ENCODE measurements at places on chromosomes 6 and 20.
A peak's percentile ranks its signal among the peaks of the same experiment; 100 is the strongest.

- DNase-seq, result peak; percentile 54
Observed at GRCh38 chr6:155078331-155078745, 83.2 kb downstream of the TIAM2 start.

GRCh38 chr6:25320459-25320858 is 41.3 kb downstream of the CARMIL1 start:
- DNase-seq, result peak; percentile 43

- DNase-seq, result no peak
Observed at GRCh38 chr6:27872642-27873020, 39.6 kb downstream of the OR2B2 start.

DNA sequence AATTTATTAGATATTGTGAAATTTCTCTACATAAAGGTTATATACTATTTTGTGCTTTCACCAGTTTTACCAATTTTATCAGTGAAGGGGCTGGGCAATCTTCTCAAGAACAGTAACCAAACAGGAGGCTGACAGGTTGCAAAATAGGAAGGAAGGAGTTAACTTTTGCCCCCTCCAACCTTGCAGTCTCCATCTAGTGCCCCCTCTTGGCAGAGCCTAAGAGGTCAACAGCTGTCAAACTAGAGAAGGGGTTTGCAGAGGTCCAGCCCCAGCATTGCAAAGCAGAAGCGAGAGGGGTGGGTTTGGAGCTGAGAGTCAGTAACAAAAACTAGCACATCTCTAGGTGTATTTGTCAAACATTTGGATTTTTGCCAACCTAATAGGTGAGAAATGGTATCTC is 391.0 kb downstream of the CDC5L start:
- no peak for DNase-seq

- DNase-seq, result no peak
Observed at GRCh38 chr6:36130667-36131510, 576 bp downstream of the MAPK13 start.

DNA sequence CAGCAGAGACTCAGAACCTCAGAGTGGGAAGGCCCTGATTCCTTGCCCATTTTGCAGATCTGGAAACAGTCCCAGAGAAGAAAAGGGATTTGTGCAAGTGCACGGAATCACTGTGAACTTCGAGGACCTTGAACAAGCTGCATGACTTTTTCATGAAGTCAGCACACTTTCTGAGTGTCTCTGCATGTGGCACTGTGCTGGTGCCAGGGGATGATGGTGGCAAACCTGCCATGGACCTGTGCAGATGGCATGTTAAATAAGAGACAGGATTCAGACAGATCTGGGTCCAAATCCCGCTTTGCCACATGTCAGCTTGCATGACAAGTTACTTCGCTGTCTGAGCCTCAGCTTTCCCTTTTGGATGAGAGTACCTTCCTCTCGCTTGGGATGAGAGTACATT is 26.8 kb downstream of the ZNF831 start:
- DNase-seq, result no peak

DNA sequence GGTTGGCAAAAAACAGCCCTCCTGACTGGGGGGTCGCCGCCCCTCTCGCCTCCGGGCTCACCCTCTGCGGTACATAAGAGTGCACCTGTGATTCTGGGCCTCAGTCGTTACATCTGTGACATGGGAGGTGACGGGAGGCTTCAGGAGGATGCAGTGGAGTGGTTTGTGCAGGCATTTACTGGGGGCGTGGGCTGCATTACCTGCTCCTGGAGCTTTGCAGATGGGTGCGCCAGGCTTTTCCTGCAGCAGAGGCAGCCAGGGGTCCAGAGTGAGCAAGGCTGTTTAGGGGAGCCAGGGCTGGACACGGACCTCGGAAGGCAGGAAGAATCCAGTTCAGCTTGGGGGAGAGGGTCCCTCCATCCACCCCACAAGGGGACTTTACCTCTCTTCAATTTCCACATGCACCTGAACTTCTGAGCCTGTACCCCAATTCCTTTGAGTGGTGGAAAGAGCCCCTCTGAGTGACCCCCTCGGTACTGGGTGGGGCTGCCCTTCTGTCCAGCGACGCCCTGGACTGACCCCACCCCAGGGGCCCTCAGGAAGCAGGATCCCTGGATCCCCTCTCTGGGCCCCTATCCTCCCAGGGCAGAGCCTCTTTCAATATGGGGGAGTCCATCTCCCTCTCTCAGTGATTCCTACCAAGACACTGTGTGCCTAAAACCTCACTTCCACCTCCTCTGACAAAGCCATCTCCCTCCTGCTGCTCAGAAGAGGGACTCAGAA is 134.0 kb downstream of the TAF4 start:
- DNase-seq, result no peak

- DNase-seq, result no peak
Observed at GRCh38 chr6:106252687-106253086, 72.9 kb downstream of the ATG5 start.

DNA sequence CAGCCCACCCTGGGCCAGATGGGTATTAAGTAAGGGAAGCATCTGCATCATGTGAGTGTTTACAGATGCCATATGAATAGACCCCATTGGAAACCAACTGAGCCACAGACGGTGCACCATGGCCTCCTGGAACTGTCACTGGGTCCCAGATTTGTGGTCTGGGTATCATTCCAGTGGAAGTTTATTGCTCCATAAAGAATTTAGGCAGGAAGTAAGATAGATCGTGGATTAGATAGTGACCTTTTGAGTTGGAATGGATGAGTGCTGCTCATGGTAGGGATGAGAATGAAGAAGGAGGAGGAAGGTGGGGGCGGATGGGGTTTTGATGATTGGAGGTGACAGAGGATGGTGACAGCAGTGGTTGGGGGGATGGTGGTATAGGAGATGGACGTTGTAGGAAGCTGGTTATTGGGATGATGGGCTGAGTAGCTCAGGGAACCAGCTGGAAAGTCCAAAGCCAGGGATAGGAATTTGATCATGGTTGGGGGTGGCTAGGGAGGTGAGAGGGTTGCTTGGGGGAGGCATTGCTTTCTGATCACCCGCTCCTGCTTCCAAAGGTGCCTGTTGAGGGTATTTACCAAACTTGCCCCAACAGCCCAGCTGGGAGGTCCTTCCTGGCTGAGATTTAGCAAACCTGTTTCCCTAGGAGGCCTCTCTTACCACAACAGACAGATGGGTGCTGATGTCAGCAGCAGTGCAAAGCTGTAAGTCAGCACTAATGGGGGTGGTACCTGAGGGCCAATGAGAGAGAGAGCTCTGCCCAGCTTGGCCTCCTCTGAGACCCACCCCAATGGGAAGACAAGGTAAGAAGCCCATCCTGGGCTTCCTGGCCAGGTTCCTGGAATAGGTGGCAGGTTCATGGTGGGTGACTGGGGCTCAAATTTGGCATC is 78.0 kb downstream of the VEGFA start:
- DNase-seq, result no peak

DNA sequence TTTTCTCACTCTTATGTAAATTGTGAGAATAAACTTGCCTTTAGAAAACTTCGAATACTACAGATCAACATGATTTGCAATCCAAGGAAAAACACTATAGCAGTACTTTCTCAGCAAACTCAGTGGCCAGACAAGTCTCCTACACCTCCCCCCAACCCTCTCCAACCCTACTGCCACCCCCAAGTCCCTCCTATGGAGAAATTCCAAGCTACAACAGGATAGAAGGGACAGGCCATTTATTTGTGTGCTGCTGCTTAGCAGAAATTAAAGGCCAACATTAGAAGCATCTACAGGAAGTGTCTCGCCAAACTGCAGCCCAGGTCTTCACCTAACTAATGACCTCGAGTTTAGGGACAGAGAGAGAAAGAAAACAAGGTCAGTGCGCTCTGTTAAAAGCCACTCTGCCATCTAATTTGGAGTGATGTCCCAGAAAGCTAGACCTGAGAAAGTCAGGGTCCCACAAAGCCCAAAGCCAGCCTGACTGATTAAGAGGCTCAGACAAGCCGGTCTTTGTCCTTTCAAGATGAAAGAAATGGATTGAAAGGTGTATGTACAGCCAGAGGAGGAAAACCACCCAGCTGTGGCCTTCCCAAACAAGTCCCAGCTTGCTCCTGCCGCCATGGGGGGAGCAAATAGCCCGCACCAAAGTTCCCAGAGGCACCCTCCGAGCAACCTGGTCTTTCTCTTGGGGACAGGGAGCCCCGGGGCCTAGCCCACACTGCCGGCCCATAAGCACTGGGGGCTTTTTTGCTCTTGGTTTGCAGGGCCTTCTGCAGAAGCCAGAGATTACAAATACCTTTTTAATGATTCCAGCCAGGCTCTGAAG is 3.4 kb downstream of the BMP7 start:
- DNase-seq, result peak; percentile 53

DNA sequence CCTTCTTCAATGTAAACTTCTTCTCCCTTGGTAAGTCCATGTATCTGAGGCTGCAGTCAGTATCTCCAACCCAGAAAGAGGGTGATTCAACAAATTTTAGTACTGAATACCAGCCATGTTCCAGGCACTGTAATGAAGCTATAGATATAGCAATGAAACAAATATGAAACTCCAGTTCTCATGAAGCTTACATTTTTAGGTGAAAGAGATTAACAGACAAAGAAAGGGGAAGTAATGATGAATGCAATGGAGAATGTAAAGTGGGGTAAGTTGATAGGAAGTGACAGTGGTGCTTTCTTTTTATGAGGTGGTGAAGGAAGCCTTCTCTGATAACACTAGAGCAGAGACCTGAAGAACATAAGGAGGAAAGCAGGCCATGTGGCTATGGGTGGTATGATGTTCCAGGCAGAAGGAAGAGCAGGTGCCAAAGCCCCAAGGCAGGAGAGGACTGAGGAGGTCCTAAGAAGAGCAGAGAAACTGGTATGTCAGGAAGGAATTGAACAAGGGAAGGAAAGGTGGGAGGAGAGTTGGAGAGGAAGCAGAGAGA is 143.6 kb downstream of the TFAP2B start:
- DNase-seq, result no peak

DNA sequence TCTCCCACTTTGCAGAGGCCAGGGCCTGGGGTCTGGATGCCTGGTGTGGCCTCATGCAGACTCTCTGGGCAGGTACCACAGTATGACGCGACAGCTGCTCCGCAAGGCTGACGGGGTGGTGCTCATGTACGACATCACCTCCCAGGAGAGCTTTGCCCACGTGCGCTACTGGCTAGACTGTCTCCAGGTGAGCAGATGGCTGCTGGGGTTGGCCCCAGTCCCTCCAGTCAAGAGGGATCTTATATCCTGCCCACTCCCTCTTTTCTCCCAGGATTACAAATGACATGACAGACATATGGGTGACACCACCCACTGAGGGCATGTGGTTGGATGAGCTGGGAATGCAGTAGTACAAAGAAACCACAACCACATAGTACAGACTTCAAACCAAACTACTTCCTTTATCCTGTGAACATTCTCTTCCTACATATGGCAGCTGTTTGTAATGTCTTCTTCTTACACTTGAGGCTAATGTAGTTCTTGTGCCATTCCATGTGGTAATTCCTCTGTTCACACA is 29.9 kb downstream of the RAB44 start:
- DNase-seq, result no peak

- no peak for DNase-seq
Observed at GRCh38 chr20:56249956-56250355, 1.4 kb downstream of the MC3R start.

DNA sequence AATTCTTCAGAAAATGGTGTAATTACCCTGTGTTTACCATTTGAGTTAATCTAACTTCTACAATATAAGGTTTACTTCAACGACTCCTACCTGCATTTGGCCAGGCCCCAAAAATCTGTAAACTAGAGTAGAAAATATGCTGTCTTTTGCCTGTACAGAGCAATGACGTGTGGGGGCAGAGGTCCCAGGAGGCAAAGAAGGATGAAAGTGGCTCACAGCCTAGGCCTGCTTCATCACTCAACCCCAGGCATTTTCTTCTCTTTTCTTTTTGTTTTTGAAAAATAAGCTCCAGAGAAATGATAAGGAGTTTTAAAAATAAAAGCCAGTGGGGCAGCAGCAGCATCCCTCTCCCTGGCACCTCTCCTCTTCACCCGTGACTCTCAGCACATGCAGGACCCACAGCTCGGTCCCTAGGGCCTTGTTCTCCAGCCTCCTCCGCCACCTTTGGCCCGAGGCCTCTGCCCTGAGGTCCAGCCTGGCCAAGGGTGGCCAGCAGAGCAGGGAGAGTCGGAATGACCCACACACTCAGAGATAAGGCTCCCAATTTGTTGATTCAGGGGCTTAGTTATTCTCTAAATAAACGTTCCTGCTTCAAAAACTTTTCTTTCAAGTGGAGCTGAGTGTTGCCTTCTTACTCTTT is 310.3 kb upstream of the RNF24 start:
- no peak for DNase-seq

- DNase-seq, result no peak
Observed at GRCh38 chr20:38065764-38066375, 32.3 kb downstream of the RPRD1B start.

DNA sequence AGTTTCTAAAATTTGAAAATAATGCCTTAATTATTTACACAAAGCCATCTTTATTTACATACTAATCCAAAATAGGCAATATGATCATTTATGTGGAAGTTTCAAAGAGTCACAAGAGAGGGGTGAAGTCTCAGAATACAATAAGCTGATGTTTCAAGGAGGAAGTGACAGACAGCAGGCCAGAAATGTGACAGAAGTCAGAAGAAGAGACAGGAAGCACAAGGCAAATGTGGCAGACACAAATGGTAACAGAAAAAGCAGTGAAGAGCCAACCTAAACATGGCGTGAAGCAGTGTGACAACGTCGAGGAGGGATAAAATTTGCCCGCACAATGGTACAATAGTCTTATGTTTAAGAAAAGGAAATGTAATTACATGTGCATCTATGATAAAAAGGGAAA is 59.8 kb downstream of the SHPRH start:
- no peak for DNase-seq

GRCh38 chr6:124297507-124297906 is 493.8 kb downstream of the NKAIN2 start:
- DNase-seq, result no peak

- DNase-seq, result no peak
Observed at GRCh38 chr6:35381132-35381531, 38.8 kb downstream of the PPARD start.

GRCh38 chr6:159389695-159390094 is 220.5 kb downstream of the FNDC1 start:
- no peak for DNase-seq

- DNase-seq, result no peak
Observed at GRCh38 chr20:19433371-19434350, 221.2 kb downstream of the SLC24A3 start.

- peak; percentile 63 for DNase-seq
Observed at GRCh38 chr20:52209154-52209571, 17.6 kb upstream of the ZFP64 start.

- peak; percentile 61 for DNase-seq
Observed at GRCh38 chr6:34459899-34460593, 5.8 kb upstream of the PACSIN1 start.

DNA sequence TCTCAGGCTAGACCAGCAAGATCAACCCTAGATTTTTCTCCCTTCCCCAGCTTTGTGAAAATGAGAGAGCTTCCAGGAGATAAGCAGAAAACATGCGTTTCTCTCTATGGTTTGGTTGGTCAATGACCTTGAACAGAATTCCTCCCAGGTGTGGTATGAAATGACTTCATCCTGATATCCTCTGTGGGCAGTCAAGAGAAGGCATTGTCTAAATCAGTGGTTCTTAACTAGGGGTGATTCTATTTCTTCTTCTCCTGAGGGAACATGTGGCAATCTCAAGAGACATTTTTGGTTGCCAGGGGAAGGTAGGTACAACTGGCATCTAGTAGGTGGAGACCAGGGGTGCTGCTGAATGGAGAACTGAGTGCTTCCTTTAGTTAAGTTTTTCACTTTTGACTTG is 12.4 kb downstream of the IFT52 start:
- no peak for DNase-seq

- DNase-seq, result peak; percentile 87
Observed at GRCh38 chr20:32358883-32359632, 927 bp downstream of the ASXL1 start.

GRCh38 chr20:3935295-3935955 is 46.2 kb downstream of the PANK2 start:
- no peak for DNase-seq

- DNase-seq, result no peak
Observed at GRCh38 chr6:145756170-145756662, 20.9 kb upstream of the EPM2A start.

Data from ELF-1 (cell line).